ENCODE measurements at places on chromosomes 6 and 20.
A peak's percentile ranks its signal among the peaks of the same experiment; 100 is the strongest.

DNA sequence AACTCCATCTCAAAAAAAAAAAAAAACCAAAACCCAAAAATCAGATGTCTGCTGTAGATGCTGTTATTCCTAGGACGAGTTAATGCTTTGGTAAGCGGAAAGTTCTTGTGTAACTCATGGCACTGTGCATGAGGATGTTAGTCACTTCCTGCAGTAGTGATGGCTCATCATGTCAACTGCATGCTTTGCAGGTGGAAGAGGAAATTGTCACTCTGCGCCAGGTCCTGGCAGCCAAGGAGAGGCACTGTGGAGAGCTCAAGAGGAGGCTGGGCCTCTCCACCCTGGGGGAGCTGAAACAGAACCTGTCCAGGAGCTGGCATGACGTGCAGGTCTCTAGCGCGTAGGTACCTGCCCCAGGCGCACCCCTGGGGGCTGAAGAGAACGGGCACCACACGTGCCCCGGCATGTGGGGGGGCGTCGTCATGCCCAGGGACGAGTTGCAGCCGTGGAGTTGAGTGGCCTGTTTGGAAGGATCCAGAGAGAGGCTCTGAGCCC is 8.5 kb downstream of the TPD52L2 start:
- DNase-seq = peak; percentile 87

DNA sequence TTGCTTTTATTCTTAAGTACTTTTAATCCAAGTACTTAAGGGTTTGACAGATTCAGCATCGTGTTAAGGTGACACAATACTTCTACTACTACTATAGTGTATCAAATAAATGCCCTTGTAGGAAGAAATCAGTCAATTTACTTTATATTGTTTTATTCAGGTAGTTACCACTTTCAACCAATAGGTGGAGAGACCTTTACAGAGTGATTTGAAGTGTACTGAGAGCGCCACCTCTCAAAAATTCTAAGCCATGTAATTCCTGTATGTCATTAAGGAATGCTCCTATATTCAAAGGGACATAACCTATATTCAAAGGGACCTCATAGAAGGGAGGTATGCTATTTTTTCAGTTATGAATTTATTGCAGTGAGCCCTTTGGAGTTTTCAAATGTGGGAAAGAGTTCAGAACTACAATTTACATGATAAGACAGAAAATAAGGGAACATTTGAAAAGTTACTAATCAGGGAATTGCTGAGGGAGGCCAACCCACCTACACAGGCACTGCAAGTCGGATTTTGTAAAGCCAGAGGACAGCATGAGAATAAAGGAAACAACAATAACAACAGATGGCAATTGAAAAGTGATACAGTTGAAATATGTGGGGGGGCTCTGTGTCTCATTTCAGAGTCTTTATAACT is 955.6 kb downstream of the TBC1D32 start:
- peak; percentile 28 for DNase-seq

DNA sequence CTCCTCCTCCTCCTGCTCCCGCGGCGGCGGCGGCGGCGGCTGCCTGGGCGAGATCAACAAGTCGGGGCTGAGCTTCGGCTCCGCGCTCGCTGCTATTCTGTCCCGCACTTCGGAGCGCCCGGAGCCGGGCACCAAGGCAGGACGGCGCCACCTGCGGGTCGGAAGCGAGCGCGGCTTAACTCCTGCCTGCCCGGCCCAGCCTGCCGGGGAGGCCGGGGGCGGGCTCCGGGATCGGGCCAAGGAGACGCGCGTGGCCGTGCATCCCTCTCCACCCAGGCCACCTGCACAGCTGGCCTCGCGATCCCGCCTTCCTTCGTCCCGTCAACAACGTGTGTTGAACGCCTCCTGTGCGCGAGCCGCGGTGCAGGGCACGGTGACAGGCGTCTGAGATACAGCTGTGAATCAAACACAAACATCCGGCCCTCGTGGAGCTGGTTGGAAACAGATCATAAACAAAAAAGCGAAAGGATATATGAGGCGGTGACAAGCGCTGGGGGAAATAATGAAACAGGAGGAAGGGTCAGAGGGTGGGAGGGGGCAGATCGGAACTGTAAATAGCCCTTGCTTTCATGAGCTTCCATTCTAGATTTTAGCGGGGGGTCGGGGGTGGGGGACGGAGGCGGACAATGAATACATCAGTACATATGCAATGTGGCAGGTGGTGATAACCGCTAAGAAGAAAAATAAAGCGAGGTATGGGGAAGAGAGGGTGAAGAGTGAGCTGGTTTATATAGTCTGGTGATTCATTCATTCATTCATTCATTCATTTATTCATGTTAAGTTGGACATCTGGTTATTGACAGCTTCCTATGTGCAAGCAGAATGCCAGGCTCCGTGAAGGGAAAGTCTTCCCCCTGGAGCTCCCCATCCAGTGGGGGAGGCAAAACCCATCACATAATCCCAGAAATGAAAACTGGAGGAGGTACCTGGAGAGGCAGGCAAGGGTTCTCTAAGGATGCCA is 2.0 kb upstream of the KCNB1 start:
- DNase-seq = peak; percentile 83

- no peak for DNase-seq
These were observed 92.3 kb downstream of the FIG4 start for GRCh38 chr6:109783250-109783986.

DNA sequence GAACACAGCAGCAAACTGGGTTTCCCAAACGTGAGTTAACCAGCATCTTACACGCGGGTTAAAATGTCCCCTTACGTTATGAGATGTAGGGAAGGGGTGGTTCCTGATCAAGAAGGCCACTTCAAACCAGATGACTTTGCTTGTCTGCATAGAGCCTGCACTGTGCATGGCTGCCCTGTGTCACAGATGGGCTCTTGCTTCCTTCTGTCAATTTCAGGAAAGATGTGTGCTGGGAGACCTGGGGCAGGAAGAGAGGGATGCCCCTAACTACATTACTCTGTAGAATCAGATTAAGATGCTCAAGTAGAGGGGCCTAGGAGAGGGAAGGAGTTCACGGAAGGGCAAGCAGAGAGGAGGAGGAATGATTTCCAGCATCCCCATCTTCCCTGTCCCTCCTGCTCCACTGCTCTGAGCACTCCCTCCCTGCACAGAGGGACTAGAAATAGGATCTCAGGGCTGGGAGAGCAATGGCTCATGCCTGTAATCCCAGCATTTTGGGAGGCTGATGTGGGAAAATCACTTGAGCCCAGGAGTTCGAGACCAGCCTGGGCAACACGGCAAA is 63.5 kb upstream of the ZMYND8 start:
- no peak for DNase-seq

DNA sequence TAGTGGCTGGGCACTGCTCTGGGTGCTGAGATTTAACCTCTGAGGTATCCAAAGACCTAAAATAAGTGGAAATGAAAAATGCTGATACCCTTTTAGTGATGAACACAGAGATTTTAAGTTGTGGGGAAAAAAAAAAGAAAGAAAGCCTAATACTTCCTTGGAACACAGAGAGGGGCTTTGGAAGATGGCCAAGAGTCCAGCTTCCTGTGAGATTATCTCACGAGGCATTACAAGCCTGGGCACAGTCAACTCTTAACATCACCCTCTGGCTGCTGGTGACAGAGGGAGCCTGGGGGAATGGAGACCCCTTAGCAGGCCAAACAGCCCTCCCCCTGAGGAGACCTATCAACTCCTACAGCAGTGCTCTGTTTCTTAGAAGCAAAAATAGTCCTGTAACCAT is 19.7 kb downstream of the BTN2A1 start:
- DNase-seq = no peak

GRCh38 chr20:22408521-22409402 is 175.6 kb downstream of the FOXA2 start:
- no peak for DNase-seq

DNA sequence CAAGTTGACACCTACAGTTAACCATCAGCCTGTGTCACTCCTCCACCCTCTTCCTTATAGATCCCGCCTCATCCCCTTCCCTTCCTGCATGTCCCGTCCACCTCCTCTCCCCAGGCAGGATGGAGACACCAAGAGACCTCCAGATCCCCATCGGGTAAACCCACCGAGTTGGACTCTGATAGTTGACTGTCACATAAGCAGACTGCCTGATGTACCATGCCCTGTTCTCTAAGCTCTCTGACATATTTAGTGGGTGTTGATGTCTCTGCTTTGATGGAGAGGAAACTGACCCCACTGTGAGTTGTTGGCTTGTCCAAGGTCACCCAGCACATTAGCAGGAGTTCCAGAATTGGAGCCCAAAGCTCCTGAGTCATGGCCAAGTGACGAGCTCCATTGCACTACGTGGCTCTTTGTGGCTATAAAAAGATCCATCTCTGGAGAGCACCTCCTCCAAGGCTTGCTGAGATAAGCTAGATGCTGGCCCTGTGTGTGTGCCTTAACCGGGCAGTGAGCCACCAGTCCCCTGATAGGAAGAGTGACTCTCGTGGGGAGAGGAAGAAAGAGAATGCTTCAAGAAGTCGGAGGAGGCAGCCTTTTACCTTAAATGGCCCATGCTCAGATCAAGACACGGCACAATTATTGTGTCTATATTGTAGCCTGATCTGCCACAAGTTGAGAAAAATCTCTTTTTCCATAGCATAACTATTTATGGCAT is 236.0 kb upstream of the ECI2 start:
- DNase-seq = no peak

DNA sequence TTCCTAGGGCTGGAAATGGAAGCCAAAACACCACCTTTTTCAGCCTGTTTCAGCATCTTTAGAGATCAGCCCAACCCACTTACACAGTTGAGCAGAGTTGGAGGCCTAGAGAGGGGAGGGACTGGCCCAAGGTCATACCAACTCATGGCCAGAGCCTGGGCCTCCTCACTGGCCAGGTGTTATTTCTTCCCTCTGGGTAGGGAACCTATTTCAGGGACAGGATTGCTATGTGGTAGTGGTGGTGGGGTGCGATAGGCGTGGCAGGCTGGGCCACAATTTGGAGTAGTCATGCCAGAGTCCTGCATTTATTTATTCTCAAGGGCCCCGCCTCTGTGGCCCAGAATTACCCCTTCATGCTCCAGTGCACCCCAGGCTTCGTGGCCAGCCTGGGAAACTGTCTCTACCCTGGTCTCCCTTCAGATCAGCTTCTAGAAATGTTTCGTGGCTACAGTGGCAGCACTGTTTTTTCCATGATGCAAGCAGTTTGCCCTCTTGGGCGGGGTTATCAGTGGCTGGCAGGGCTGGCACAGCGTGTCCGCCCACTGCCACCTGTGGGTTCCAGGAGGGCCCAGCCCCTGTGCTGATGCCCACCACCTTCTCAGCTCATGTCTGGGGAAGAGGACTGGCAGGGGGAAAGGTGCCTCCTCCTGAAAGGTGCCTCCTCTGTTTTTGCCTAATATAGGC is 6.2 kb downstream of the VEGFA start:
- no peak for DNase-seq

GRCh38 chr6:147570681-147571080 is 62.2 kb downstream of the SAMD5 start:
- DNase-seq = no peak

DNA sequence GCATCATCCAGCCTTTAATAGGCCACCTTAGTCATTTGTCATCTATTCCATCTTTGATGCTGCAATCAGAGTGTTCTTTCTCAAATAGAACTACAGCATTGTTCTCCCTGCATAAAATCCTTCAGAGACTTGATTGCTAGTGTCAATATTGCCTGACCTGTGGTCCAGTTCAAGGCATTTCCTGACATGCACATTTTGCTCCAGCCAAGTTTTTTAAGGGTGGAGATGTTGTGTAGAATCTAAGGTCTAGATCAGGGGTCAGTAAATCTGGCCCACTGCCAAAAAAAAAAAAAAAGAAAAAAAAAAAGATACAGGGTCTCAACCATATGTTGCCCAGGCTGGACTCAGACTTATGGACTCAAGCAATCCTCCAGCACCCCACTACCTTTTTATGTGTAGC is 354.4 kb downstream of the FRK start:
- DNase-seq = no peak

DNA sequence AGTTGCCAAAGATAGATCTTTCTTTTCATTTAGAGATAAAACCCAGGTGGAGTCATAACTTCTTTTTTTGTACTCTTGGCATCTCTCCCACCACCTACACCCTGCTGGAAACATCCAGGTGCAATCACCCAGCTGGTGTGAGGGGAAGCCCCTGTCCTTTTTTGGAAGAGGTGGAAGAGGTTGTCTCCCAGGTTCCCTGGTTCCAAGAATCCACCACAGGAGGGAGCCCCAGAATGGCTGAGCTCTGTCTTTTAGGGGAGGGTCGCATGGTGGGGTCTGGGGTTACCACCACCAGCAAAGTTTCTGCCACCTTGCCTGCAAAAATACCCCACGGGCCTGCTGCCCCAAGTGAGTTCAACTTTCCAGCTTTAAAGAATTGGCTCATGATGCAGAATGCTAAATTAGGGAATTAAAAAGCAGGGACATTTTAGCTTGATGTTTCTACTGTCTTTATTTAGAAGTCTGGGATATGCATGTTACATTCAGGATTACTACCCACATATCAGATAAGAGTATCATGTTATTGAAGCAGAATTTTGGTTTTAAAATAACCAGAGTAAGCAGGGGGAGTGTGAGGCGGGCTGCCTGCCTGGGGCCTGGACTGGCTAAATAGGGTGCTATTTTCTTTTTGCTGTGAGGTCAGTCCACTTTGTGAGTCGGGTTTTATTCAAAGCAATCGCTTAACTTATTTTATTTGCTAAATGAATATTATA is 11.0 kb downstream of the SMOC2 start:
- no peak for DNase-seq

DNA sequence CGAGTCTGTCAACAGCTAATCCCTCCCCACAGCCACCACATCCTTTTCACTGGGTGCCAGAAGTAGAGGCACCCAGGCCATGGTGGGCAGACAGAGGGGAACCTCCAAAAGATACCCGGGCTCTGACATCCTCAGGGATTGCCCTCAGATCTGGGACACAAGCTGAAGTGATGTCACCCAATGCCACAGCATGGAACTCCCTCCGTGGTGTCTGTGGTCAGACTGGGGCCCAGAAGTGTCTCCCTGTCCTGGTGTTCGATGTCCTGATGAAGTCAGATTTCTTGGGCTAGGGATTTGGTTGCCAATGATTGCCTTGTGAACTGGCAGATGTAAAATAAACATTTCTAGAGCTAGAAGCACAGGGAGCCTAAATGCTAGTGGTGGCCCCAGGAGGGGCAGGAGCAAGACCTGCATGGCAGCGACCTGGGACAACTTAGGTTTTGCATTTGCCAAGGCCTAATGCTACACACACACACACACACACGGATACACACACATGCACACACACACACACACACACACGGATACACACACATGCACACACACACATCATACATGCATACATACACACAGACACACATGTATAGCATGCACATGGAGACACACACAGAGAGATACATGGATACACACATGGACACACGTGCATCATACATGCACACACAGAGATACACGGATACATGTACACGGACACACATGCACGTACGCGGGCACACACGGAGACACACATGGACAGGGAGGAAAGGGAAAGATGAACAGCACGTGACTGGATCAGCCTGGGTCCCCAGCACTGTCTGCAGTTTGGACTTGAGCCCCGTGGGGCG is 221.0 kb downstream of the NFATC2 start:
- DNase-seq = no peak

GRCh38 chr20:61991476-61991875 is 74.2 kb downstream of the TAF4 start:
- no peak for DNase-seq

GRCh38 chr6:157658301-157658700 is 164.7 kb upstream of the SNX9 start:
- DNase-seq = no peak
